AG09309 (cell line): ENCODE measurements at places on chromosomes 4 and X.

DNA sequence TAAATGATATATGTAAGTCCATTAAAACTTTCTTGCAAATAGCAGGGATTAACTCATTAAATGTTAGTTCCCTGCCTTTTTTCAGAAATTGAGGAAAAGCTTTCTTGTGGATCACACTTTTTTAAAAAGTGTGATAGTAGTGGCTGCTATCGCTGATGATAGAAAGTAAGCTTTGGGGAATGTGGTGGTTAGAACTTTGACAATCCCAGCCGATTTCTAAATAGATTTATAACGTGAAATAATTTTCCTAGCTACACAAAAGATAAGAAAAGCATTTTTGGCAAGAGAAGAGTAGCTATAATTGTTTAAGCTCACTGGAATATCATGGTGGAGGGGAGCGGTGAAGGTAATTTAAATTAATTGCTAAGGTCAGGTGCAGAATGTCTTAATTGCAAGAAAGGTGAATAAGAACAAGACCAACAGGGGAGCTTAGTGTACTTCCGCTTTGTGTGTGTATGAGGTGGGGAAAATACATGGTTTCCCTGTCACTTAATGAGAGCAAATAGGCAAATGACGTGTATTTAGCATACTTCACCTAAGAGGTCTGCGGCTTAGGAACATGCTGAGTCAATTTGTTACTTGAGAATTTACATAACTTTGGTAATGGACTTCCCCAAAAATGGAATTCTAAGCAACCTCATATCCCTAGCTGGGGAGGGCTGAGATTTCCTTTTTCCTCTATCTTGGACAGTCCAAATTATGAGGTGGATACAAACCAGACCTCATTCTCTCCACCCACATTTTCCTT, 11.7 kb upstream of the IL21 start:
- DNase-seq: no peak

DNA sequence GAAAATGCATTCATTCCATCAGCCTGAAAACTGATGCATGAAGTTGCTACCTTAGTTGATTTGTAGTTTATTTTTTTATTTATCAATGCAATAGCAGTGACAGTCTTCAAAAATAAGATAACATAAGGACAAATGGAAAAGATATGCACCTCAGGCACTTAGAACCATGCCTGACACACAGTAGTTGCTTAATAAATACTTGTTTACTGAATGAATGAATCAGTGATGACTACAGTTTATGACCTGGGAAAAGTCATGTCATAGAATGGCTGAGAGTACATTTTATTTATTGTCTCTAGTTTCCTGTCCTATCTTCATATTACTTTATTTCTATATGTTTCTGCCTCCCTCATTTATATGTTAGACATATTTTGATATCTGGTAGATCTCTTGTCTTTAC, 171.8 kb downstream of the TLL1 start:
- no peak for DNase-seq

DNA sequence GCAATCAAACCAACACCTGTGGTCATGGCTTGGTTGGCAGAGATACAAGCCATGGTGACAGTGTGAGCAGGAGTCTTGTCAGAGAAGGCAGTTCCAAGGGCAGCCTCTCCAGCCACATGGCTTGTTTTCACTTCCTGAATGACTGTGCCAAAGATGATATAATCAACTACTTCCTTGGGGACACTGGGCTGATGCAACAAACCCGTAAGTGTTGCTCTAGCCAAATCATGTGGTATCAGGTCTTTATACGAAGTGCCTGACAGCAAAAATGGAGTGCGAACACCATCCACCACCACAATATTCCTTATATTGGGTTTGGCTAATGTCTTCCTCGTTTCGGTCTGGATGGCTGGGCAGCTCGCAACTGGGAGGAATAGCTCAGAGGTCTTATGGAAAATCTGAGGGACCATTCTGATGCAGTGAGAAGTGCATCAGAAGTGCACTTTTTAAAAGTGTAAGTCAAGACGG, 922.0 kb downstream of the NLGN4X start:
- DNase-seq: no peak

DNA sequence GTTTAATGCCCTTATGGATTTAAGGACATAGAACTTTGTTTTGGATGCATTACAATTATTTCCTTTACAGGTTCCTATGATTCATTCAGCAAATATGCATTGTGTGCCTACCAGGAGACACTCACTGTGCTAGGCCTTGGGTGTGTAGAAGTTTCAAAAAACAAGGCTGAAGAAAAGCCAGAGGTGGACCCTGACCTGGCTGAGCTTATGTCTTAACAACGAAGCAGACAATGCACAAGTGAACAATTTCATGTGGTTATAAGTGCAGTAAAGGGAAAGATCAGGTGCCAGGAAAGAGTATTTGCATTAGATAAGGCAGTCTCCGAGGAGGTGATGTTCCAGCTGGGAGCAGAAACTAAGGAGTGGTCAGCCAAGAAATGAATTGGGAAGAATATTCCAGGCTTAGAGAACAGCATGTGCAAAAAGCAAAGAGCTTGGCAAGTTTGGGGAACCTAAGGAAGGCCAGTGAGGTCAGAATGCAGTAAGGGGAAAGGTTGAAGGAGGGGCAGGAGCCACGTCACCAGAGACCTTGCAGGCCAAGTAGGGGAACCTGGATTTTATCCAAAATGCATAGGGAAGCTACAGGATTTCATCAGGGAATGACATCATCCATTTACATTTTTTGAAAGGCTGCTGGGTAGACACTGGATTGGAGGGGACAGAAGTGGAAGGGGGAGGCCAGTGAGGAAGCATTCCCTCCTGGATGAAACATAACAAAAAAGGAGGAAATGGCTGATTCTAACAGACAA, 193.6 kb downstream of the SOWAHB start:
- DNase-seq: no peak

- no peak for DNase-seq
Observed at GRCh38 chrX:151397741-151398070, 700 bp downstream of the VMA21 start.

DNA sequence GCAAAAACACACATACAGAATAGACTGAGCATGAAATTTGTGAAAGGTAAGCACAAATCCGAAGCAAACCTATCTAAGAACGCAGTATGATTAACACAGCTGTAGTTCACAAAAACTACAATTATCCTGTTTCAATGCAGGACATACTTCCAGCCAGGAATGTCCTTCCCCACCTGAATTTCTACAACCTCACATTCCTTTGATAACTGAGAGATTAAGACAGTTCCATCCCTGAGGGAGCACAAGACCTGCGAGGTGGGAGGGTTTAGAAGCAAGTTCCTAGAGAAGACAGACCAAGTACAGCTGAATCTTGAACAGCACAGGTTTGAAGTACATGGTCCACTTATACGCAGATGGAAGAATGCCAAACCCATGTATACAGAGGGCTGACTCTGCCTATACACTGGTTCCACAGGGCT, 10.6 kb downstream of the ABCG2 start:
- no peak for DNase-seq

DNA sequence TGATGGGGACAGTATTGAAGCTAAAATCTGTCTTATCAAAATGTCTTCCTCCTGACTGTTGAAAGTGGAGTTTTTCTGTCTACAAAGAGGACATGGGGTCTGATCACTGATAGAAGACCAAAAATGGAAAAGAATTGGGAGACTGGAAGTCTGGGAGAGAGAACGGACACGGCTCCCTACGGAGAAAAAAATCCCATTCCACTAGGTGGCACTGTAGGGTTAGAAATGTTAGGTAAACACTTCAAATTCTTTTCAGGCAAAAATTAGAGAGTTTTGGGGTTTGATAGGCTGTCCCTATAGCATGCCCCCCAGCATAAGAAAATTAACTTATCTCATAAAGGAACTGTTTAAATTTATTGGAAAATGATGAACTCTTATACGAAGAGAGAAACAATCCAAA, 200.5 kb downstream of the FAM133A start:
- no peak for DNase-seq

GRCh38 chr4:40865696-40866095, 115.9 kb downstream of the NSUN7 start:
- DNase-seq: no peak

- DNase-seq: peak; percentile 24
Observed at GRCh38 chr4:113637363-113637762, 124.2 kb downstream of the CAMK2D start.

DNA sequence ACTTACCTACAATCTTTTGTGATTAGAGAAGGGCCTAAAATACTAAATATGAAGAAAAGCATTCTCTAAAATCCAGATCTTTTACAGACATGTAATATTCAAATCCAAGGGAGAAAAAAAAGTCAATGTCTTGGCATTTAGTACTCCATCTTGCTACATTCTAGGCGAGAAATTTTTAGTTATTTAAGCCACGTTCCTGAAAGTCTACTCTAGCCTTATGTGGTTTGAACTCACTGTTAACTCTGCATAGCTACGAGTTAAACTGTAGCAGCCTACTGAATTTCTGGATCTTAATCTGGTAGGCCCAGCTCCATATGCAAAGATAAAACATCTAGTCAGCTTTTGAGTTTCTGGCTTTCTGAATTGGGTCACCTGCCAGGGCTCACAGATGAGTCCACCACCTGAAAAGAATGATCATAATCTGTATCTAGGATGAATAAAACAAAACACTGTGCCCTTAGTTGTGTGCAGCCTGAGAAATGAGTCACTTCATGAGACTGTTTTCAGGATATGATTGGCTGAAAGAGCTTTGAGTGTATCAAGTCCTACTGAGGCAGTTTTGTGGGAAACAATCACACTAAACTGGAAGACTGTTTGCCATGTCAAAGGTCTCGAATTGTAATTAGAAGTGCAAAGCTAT, 3.2 kb upstream of the NEK1 start:
- DNase-seq: no peak

DNA sequence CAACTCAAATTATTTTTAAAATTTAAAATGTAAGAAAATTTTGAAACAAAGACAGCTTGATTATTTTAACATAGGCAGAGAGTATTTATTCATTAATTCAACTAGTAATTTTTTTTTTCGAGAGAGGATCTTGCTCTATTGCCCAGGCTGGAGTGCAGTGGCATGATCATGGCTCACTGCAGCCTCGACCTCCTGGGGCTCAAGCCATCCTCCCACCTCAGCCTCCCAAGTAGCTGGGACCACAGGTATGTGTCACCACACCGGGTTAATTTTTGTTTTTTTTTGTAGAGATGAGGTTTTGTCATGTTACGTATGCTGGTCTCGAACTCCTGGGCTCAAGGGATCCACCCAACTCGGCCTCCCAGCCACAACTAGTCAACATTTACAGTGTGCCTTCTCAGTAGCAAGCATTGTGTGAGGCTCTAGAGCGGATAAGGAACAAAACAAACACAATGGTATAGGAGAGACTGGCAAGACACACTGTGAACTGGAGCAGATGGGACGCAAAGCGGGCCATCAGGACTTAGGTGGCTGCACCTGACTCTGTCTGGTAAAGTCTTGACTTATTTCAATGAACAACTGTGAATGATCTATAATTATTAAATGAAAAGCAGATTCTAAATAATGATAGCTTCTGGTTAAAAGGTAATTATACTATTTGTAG, 21.6 kb downstream of the SETD7 start:
- DNase-seq: no peak

- DNase-seq: peak; percentile 61
Observed at GRCh38 chrX:2391869-2392606, 108.7 kb downstream of the DHRSX start.

DNA sequence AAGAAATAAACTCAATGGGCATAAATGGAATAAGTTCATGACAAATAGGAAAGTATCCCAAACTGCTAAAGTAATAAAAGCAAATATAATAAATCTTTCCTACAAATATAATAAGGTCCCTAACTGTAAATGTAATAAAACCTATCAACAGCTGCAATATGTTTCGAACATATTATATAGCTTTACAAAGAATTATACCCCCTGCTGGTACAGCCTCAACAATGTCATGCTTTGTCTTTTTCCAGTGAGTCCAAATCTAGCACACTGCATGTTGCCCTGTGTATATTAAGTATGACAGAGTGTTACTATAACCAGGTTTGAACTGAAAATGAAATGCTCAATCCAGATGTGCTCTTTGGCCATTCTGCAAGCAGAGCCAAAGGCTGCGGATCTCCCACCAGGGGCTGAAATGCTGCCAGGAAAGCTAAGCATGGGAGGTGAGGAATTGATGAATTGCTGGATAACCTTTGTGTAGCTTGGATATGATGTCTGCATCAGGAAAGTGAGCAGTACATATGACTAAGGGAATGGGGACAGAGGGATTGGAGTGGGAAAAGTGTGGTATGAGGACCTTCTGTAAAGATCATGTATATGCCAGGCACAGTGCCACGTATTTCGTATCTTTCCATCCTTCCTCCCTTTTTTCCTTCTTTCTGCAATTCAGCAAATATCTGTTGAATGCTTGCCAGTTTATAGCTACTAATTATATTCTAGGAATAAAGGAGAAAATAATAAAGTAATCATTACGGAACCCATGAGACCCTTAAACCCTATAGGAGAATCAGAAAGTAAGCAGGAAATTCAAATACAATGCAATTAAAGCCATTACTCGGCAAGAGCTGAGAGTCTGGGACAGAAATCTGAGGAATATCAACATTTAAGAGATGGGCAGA, 954.6 kb upstream of the LCORL start:
- no peak for DNase-seq
